Gastroesophageal sphincter (tissue), 4 donors: ENCODE measurements at places on chromosomes 7 and 10. TPM values are rescaled to one million over a fixed set of nuclear protein-coding genes. Genes with fewer than 3 reads are reported as not detected.

GDF2 gene
- total RNA-seq: not detected

TAS2R3 gene
- 0.62 TPM for total RNA-seq

- ATAC-seq: peak; percentile 80
Observed at GRCh38 chr7:84677117-84677732, 482.6 kb upstream of the SEMA3A start.

DNA sequence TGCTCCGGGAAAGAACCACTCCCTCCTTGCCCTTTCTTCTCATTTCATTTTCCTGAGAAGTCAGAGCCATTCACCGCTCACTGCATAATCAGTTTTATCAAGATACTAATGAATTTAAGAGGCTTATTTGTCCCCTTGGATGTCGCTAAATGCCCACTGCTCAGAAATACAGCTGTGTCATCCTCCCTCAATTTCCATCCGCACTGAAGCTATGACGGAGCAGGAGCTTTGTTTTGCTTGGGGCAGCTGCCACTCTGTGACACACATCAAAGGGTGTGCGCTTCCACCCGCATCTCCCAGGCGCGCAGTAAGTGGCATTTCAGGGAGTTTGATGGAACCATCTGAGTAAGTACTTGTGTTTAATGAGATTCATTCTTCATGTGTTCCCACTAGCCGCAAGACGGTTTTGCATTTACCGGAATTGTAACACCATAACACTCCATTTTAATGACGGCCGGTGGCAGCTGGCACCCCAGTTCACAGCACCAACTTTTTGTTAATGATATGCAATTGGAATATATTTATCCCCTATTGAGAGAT lies 103.8 kb upstream of the PARD3 start:
- no peak for ATAC-seq

GRCh38 chr10:62019013-62019684 lies 117.7 kb downstream of the ARID5B start:
- no peak for ATAC-seq
